ENCODE measurements at places on chromosomes 4 and X.

- no peak for DNase-seq
These were observed 222.1 kb downstream of the FRMPD4 start for GRCh38 chrX:12360383-12360782.

- peak; percentile 14 for DNase-seq
These were observed 60.8 kb downstream of the ZNF732 start for GRCh38 chr4:244471-244870.

DNA sequence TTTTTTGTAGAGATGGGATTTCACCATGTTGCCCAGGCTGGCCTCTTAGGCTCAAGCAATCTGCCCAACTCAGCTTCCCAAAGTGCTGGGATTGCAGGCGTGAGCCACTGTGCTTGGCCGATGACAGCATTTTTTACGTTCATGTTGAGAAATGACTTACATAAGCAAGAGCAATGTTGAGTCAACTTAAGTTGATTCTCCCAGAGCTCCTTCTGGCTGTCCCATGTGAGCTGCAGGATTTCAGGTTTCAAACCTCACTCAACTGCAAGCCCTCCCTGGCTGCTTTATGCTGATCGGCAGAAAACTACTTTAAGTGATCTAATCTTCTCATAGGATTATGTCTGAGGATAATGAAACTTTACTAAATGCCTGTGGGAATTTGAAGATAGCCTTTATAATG lies 86.8 kb downstream of the GC start:
- DNase-seq = no peak

- no peak for DNase-seq
These were observed 311.6 kb upstream of the DIAPH2 start for GRCh38 chrX:96373047-96373355.

- DNase-seq = no peak
These were observed 137.3 kb downstream of the CPEB2 start for GRCh38 chr4:15139599-15139998.

- no peak for DNase-seq
These were observed 41.0 kb downstream of the MAP7D3 start for GRCh38 chrX:136210243-136210642.

GRCh38 chr4:40058121-40058520 lies 1.5 kb downstream of the N4BP2 start:
- peak; percentile 34 for DNase-seq

DNA sequence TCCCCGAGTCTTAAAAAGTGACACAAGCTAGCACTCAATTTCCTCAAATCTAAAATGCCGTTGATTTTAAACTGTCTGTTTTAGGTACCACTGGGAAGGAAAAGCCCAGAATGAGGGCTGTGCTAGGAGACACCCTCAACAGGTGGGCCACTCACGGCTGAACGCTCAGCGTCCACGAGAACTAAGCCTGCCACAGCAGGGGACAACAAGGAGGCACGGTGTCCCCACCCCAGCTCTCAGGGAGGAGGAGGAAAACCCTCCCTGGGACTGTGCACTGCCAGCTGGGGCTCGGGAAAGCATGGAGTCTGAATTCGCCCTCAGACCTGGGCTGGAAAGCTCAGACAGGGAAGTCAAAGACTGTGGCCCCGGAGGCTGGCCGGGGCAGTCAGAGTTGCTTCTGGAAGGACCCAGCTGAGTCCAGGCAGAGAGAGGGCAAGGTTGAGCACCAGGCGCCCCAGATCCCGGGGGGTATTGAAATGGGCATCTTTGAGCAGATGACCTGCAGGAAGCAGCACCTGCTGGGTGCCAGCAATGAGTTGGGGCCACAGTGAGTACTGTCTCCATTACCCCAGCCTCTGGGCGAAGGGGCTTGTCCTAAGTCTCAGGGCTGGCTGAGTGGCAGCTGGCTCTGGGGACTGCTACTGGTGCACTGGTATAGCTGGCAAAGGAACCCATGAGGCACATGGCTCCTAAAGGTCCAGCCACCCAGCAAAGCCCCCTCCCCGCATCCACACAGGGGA lies 769 bp upstream of the CPZ start:
- DNase-seq = no peak

DNA sequence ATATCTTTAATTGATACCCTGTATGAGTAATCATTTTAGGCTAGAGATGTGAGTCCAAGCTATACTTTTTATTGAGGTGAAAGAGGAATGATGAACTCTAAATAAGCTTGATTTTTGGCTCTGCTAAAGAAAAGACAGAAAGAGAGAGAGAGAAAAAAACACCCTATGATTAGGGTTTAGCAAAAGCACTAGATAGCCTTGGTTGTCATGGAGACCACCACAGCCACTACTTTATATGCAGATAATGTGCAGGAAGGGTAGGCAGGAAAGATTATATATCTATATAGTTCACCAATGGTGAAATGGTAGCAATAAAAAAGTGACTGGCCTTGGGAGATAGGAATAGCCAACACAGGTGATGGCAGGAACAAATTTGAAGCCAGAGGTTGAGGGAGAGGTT lies 69.9 kb upstream of the CAMK2D start:
- DNase-seq = no peak

- no peak for DNase-seq
These were observed 232.4 kb downstream of the PPP3CA start for GRCh38 chr4:101114936-101115372.

DNA sequence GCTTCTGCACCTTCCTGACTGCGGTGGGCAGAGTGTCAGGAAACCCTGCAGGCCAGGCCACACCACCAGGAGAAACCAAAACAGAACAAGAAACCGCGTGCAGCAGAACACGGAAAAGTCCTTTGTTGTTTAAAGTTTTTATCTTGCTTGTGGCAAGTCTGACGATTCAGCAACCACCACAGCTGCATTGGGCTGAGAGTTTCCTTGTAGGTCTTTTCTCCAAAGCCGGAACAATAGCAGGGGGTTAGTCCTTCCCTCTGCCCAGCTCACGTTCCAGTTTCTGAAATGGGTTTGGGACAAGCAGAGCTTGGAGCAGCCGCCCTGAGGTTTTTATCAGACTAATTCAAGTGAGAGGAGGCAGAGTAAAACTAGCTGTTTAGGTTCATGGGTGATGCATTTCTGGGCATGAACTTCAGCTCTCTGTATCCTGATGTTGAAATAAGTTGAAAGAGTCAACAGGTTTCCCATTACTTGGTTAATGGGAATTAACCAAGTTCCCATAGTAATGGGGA lies 216.9 kb downstream of the PTTG2 start:
- DNase-seq = peak; percentile 60

DNA sequence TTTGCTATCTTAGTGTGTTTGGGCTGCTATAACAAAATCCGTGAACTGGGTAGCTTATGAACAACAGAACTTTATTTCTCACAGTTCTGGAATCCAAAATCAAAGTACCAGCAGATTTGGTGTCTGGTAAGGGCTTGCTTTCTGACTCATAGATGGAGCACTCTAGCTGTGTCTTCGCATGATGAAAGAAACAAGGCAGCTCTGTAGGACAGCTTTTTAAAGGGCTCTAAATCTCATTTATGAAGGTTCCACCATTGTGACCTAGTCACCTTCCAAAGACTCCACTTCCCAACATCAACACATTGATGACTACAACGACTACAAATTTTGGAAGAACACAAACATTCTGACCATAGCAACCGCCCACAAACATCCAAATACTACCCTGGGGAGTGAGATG lies 158.6 kb upstream of the LCORL start:
- no peak for DNase-seq

DNA sequence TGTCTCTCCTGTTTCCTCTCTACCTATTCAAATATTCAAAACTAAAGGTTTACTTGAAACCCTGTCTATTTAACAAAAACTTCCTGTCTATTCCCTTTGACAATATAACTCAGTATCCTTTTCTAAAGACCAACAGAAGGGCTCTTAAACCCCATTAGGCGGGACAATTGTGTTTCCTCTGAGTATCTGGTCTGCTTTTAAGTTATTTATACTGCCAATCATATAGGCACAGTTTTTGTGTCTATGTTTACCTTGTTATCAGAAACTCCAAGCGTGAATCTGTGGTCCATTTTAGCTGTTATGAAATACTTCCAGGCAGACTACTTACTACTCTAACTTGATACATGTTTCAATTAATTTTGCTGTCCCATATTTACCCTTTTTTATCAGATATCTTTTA lies 350.0 kb upstream of the CTSO start:
- no peak for DNase-seq

- DNase-seq = peak; percentile 58
These were observed 139.2 kb downstream of the PCDH18 start for GRCh38 chr4:137393044-137393443.

- no peak for DNase-seq
These were observed 24.5 kb downstream of the DAPP1 start for GRCh38 chr4:99841129-99841528.
